ENCODE measurements at places on chromosomes 2 and 18.

- DNase-seq: no peak
Observed at GRCh38 chr2:14448340-14448739, 184.2 kb upstream of the LRATD1 start.

GRCh38 chr2:179876266-179876665 lies 14.9 kb upstream of the ZNF385B start:
- DNase-seq: no peak

DNA sequence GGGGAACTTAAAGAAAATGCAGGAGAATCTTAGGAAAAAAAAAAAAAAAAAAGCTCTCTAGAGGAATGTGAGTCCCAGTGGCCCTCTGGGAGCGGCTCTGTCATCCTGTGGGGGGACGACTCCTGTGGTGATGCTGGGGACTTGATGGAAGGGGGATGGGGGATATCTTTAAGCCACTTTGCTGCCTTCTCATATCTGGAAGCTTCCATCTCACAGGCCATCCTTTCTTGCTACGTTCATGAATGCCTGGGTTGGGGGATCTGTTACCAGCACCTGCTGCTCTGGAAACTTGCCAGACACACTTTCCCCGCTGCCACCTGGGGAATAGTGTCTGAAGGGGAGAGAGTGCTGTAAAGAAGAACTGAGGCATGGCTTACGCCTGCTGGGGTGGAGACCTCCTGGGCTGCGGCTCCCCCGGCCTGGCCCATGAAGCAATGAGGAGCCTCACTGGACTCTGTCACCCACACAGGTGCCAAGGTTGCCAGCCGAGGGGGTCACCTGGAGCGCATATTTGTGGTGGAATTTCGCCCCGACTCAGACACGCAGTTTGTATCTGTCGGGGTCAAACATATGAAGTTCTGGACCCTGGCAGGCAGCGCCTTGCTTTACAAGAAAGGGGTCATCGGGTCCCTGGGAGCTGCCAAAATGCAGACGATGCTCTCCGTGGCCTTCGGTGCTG lies 92.8 kb downstream of the RTN4 start:
- DNase-seq: no peak

DNA sequence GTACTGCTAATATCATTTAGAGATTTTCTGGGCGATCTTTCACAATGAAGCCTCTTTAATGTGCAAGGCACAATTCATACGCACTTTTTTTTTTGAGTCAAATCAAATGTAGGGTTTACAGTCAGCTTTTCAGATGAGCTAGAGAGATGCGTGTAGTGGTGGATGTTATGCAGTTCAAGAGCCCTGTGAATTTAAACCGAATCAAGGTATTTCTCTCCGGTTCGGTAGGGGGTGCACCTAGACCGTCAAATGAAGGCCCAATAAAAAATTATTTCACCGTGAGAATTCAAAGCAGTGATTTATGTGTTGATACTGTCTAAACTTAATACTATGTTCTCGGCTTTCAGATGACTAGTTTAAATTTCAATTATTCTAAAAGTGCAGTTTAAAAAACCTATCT lies 1.1 kb downstream of the PTH2R start:
- no peak for DNase-seq

Data from stimulated activated CD4-positive, alpha-beta T cell treated with anti-CD3 and anti-CD28 coated beads, Interleukin-4, amount 100 ng/mL, for 24 hours (primary cell).